ENCODE measurements at places on chromosomes 5 and 9.

- DNase-seq, result no peak
Measured at GRCh38 chr5:124652514-124652819, 94.0 kb downstream of the ZNF608 start.

GRCh38 chr5:137352095-137352494, 147.0 kb downstream of the SPOCK1 start:
- no peak for DNase-seq

DNA sequence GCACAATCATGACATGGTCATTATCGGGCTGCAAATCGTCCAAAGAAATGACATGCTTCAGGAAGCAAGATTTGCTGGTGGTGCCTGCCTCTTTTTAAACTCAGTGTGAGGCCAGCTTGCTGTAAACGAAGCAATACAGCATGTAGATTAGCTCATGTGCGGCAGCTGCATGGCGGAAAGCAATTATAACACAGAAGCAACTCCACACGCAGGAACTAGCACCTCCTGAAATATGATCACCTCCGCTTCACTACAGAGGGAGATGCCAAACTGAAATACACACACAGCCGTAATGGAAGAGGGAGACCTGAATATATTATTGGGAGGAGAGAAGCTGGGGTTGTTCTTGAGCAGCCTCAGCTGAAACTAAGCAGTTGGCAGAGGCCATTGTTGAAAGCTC, 312.5 kb downstream of the PSAT1 start:
- no peak for DNase-seq

DNA sequence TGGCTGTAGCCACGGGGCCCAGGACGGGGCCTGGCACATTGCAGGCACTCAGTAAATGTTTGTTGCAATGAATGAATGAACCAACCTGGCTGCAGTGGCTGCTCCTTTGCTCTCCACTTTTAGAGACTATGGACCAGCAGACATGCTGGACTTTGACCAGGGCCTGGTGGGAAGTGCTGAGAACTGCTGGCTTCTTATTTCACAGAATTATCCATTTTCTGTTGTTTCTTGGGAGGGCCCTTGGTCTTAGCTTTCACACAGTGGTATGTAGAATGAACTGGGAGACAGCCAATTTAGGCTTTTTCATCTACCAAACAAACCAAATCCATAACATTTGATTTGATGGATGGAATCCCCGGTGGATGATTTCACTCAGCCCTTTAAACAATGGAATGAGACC, 78.0 kb upstream of the LHFPL2 start:
- DNase-seq, result no peak

GRCh38 chr5:41151564-41151963, 61.8 kb downstream of the C6 start:
- no peak for DNase-seq

DNA sequence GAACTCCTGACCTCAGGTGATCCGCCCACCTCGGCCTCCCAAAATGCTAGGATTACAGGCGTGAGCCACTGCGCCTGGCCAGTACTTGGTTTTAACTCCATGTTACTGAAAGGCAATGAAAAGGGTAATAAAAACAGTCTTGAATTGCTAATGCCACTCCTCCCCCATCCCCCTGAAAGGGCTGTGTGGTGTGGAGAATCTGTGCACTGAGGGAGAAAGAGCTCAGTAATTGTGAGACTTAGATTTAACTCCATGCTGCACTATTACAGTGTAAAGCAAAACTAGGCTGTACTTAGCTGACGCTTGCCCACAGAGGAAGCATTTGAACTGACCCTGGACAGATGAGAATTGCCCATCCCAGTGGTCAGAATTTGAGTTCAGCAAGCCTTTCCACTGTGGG, 1662.4 kb upstream of the ACO1 start:
- no peak for DNase-seq

- no peak for DNase-seq
Measured at GRCh38 chr9:550333-550732, 291.2 kb upstream of the DMRT1 start.
